MV-4-11 (cell line): ENCODE measurements at places on chromosomes 3 and 15.
A peak's percentile ranks its signal among the peaks of the same experiment; 100 is the strongest.

DNA sequence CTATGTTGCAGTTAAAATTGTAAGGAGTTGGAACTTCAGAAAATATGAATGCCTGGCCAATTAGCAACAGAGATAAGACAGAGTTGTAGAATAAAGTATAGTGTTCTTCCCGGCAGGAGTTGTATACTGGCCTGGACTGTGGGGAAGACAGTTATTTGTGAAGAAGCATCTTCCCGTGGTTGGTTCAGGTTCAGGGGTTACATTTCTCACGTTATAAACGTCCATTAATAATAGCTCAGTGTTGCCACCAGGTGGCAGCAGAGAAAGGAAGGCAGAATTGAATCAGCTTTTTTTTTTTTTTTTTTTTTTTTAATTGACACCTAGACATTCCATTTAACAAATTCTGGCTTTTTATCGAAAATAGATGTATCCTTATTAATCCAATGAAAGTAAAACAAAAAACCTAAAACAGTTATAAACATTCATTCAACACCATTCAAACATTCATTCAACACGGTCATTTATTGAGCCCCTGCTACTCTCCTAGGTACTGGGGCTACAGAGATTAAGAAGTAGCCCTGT is 66.4 kb upstream of the NR2E3 start:
- DNase-seq = peak; percentile 14

DNA sequence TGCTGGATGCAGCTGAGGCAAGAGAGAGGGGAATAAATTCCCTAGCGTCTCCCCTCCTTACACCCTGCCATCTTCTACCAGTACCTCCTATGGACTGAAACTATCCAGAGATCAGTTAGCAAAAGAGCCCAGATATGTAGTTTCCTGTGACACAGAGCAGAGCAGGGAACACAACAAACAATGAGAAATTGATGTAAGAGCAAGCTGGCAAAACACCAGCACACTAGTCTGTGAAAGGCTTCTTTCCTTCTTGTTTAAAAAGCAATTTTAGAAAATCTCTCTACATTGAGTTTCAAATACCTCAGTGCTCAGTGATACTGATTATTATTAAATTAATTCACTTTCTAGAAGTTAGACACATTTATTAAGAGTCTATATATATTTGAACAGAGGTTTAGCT is 215.6 kb upstream of the AZI2 start:
- no peak for DNase-seq

DNA sequence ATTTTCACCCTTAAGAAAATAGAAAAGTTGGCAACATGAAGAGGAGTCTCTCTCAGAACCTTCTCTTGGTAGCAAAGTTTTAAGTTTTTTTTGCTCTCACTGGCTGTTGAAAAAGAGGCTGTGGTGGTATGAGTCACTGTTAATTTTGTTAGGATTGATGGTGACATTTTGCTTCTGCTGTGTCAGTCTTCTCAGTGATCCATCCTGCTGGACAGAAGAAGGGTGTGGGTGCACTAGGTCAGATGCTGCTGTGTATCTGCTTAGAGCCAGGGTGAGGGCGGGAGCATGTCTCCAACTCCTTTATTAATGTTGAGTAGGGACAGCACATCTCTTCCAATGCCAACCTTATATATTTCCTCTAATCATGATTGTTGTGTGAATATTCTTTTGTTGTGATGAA is 369.5 kb downstream of the FEZF2 start:
- DNase-seq = no peak

GRCh38 chr3:138172625-138173024 is 2.1 kb downstream of the DBR1 start:
- DNase-seq = no peak

GRCh38 chr3:112137781-112138180 is 4.7 kb upstream of the GCSAM start:
- DNase-seq = no peak

GRCh38 chr3:138047596-138048158 is 37.7 kb downstream of the CLDN18 start:
- no peak for DNase-seq

GRCh38 chr15:100052716-100053473 is 288.9 kb downstream of the ADAMTS17 start:
- no peak for DNase-seq

GRCh38 chr15:68700455-68701123 is 120.1 kb downstream of the ANP32A start:
- DNase-seq = peak; percentile 30

- no peak for DNase-seq
Observed at GRCh38 chr3:30418443-30418842, 188.0 kb upstream of the TGFBR2 start.

DNA sequence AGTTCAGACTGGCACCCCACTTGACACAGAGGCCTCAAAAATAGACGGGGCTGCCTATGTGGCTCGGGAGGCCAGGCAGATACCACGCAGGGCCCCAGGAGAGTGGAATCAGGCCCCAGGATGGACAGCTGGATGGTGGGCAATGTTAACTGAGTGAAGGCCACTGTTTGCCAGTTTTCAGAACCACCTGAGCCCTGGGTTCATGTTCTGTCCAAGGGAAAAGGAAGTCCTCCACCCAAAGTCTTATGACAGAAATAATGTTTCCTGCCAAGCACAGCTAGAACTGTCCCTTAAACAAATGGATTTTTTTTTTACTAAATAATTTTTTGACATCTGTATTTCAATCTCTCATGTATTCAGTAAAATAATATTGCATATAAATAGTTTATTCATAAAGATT is 228.4 kb downstream of the KLF13 start:
- no peak for DNase-seq

DNA sequence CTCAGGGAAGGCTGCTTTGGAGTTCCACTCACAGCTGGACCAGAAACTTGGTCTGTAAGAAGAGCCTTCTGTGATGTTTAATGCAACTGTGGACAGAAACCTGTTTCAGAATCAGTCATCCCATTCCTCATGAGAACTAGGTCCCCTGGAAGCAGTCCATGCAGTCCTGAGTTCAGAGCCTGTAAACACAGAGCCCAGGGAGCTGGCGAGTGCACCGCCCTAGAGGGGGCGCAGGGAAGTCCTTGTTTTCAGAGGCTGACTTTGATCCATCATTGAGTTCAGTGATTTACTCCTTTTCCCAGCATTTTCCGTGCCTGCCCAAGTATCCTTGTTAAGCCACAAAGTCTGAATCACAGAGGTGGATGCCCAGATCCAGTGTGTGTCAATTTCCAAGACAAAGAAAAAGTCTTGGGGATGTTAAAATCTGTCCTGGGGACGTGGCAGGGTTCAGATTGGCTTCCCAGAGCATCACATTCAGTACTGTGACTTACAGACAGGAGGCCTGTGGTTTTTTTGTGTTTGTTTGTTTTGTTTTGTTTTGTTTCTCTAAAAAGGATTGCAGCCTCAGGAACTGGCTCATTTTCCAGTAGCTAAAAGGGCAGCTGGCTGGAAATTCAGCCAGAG is 9.8 kb upstream of the TXNRD3 start:
- no peak for DNase-seq

DNA sequence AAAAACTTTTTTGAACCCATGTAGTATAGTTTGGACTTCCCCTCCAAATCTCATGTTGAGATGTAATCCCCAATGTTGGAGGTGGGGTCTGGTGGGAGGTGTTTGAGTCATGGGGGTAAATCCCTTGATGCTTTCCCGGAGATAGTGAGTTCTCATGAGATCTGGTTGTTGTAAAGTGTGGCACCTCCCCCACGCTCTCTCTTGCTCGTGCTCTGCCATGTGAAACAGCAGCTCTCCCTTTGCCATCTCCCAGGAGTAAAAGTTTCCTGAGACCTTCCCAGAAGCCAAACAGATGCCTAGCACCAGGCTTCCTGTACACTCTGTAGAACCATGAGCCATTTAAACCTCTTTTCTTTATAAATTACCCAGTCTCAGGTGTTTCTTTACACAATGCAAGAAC is 16.0 kb upstream of the RNU6-1 start:
- no peak for DNase-seq

GRCh38 chr3:86104154-86104553 is 886.8 kb downstream of the VGLL3 start:
- no peak for DNase-seq

- no peak for DNase-seq
Observed at GRCh38 chr3:112138219-112138969, 5.3 kb upstream of the GCSAM start.

GRCh38 chr15:77859491-77860060 is 217.9 kb downstream of the TBC1D2B start:
- DNase-seq = no peak

- no peak for DNase-seq
Observed at GRCh38 chr3:156948402-156949210, 122.5 kb downstream of the LEKR1 start.

DNA sequence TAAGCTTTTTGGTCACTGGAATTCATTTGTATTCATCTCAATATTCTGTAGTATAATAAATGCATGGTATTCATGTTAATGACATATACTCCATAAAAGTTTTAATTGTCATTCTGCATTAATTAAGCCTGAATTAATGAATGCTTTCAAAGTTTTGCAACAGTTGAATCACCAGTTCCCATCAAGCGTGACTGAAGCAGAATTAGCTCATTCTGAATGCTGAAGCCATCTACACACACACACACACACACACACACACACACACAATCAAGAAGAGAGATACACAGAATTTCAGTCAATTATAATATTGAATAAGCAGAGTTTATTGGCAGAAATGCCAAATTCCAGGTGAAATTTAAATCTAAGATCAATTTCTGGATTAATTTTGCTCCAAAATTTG is 252.1 kb upstream of the KCNMB2 start:
- DNase-seq = no peak

DNA sequence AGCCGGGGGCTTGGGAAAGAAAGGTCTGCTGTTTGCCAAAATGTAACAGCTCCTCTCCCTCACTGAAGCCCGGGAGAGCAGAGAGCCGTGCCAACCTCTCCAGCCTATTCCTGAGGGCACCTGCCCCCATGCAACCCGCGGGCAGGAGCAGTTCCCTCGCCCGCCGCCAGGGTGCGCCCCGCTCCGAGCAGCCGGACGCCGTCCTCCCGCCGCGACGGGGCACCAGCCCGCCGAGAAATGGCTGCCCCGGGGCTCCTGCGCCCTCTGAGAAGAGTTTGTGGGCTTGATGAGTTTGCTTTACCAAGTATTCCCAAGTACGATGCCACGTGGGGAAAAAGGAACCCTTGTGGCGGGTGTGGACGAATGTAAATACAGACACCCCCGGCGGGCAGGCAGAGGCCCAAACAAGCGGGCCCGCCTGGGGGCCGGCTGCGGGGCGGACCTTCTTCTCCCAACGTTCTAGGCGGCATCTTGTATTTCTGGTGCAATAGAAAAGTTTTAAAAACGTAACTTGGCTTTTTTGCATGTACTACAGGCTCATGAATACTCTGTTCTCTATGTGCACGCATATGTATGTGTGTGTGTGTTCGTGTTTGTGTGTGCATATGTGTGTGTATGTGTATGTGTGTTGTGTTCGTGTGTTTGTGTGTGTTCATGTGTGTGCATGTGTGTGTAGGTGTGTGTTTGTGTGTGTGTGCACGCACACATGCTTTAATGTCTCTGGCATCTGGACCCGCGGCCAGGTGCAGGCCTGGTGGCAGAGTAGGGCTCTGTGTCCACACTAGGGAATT is 162.9 kb downstream of the CHSY1 start:
- DNase-seq = peak; percentile 22

GRCh38 chr3:122660297-122660974 is 20.2 kb upstream of the PARP14 start:
- DNase-seq = peak; percentile 15

DNA sequence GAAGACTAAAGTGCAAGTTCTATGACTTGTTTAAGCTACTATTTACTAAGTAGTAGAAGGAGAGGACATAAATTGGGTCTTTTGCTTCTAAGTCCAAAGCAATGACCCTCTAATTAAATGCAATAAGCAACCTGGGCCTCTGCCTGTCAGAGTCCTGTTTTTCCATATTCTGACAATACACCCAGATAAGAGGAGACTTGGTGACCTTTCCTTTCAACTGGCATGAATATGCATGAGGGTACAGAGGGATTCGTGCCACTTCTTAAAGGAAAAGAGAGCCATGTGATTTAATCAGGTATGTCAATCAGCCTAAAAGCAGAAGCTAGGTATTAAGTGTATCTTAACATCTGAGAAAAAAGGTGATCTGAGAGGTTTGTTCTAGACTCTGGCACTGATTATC is 50.7 kb upstream of the FGF7 start:
- DNase-seq = no peak

- peak; percentile 37 for DNase-seq
Observed at GRCh38 chr3:126487151-126487771, 11.6 kb upstream of the ZXDC start.

DNA sequence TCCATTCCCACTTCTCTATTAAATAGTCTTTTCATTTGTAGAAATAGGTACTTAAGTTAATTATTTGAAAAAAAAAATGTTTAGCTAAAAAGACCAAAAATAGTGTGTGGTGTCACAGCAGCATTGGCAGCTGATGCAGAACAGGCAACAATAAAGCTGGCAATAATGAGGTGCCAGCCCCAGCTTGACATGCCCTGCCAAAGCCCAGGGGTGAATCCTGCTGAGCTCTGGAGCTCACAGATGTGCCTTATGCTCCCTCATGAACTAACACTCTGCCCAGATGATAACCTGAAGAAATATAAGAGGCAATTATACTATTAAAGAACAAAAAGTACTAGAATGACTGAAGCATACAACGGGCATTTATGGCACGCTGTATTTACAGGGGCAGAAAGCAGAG is 63.8 kb downstream of the IGSF11 start:
- DNase-seq = no peak

DNA sequence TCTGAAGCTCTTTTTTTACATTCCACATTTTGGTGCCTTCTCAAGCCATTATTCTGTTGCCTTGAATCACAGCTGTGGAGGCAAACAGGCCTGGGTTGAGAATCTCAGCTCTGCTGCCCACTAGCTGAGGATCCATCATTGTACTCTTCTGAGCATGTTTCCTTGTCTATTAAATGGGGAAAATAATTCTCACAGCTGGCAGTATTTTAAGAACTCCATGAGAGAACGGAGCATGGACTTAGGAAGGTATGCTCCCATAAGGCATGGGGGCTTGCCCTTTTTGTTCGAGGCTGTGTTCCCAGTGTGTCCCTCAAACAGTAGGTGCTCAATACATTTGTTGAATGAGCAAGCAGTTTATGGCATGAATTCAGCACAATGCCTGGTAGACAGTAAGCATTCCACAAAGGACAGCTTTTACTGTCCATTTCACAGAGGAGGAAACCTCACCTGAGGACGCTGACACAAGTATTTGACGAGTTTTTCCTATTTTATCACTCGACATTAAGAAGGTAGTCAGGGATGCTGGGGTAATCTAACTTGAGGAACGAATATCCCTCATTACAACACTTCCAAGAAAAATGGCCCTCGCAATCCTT is 2.1 kb upstream of the PTPRG start:
- DNase-seq = no peak

DNA sequence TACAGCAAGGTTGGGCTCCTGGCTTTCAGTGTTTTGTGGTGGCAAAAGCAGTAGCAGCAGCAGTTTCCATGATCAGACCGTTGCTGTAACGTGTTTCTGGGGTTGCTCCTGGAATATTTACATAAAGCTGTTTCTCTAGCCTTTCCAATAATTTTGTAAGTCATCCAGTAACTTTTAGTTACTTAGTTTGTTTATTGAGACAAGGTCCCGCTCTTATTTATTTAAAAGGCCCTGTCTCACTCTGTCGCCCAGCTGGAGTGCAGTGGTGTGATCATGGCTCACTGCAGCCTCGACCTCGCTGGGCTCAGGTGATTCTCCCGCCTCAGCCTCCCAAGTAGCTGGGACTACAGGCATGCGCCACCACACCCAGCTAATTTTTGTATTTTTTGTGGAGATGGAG is 8.8 kb upstream of the MYO5A start:
- no peak for DNase-seq

- DNase-seq = peak; percentile 95
Observed at GRCh38 chr3:108100906-108101660, 10.3 kb upstream of the CD47 start.
